ENCODE measurements at places on chromosomes 6 and 20.

DNA sequence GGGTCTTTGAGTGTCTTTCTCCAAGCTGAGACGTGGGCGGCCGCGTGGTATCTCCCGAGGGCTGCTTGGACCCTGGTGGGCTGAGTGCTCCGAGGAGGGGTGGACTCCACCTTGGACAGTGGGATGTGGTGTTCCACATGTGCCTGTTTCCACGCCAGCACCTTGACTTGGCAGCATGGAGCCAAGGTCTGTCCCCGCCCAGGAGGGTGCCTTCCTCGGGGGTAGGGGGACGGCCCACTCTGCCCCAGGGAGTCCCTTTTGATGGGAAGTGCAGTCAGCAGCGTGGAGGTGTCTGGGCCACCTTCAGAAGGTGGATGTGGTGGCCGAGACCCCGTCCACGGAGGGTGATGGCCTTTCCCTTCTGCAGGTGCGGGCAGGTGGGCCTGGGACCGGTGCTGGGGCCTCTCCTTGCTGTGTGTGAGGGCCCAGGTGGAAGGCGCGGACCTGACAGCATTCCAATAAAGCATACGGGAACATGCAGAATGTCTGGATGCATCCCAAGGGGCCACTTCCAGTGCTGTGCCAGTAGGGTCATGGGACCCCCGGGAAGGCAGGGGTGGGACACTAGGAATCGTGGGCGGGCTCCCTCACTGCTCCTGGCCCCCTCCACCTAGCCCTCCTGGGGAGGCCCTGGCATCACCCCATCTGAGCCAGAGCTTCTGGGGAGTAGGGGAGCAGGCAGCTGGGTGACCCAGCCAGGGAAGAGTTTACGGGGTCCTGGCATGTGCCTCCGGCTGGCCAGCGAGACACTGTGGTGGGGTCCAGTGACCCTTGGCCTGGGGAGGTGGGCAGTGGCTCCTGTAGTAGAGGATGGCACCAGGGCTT, 3.5 kb upstream of the COL20A1 start:
- DNase-seq = no peak

GRCh38 chr20:22020201-22020600, 314.7 kb downstream of the PAX1 start:
- no peak for DNase-seq

DNA sequence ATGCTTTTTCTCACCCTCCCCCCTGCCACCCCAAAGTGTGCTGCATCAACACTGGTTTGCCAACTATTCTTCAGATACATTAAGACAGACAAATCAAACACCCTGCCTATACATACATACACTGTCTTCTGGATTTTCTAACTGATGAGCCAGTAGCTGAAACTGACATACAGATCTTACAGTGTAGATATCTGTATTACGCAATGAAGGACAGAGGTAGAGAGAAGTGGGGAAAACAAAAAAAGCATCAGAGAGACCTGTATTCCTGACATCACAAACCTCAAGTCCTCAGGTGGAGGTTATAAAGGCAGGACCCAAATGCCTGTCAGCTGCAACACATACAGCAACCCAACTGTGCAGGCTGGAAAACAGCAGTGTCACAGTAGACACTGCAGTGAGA, 535.4 kb downstream of the HACE1 start:
- no peak for DNase-seq

DNA sequence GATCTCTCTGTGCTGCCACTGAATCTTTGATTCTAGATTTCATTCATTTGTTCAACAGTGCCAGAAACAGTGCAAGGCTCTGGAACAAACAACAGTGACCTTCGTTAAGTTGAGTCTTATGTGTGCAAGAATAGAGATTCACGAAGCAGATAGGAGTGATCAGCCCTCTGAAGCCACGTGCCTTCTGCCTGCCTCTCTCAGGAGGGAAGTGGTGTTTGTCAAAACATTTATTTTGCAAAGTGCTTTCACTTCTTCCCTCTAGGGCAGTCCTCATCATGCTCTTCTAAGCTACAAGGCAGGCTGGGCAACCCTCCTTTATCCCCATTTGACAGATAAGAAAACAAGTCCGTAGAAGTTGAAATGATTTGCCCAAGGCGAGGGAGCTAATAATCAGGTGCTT, 204.3 kb downstream of the TFAP2C start:
- DNase-seq = no peak

DNA sequence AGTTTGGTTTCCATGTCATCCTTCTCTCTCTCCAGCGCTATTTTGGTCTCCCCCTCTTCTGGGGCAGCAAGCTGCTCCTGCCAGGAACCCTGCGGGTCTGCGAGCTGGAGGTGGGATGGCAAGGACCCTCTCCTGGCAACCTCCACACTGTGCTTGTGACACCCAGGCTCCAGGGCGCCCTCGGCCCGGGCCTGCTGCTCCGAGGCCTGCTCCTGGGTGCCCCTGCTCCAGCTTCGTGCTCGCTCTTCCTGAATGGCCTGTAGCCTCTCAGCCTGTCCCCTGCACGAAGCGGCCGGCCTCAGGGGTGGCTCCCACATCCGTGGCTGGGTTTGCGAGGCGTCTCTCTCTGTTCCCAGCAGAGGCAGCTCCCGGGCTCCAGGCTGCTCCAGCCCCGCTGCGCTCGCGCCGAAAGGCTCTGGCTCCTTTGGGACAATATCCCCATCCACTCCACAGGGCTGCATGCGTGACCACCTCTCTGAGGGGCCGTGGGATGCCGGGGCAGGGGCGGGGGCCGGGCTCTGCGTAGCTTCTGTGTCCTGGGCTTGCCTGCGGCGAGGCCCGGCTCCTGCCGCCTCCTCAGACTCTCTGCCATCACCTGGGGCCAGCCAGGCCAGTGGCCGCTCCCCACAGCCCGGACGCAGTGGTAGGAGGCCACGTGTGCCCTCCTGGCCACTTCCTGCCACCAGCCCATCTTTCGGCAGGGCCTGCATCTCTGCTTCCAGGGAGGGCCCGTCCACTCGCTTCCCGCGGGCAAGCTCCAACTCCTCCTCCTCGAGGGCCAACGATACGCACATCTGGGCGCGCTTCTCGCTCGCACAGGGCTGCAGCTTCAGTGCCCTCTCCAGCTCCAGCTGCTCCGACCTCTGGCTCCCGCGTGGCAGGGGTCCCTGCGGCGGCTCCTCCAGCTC, 68.9 kb downstream of the GINS1 start:
- DNase-seq = no peak

DNA sequence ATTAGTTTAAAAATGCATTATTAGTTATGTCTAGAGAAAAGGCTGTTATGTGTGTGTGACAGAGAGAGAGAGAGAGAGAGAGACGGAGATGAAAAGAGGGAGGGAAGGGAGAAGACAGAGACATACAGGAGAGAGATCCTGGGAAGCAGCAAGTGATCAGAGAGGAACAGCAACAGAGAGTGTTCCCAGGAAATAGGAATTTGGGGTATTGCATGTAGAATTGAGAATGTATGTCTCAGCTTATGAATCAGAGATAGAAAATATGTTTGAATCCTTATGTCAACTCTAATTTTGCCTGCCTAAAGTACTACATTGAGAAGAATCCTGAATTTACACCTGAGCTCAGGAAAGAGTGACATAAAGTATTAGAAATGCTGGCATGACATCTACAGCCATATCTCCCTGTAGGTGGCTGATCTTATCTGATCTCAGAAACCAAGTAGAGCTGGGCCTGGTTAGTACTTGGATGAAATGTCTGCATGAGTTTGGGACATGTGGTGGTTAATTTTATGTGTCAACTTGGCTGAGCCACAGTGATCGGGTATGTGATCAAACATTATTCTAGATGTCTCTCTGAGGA, 130.6 kb downstream of the TENT5A start:
- DNase-seq = no peak

GRCh38 chr20:47392015-47392720, 35.7 kb upstream of the ZMYND8 start:
- DNase-seq = no peak

DNA sequence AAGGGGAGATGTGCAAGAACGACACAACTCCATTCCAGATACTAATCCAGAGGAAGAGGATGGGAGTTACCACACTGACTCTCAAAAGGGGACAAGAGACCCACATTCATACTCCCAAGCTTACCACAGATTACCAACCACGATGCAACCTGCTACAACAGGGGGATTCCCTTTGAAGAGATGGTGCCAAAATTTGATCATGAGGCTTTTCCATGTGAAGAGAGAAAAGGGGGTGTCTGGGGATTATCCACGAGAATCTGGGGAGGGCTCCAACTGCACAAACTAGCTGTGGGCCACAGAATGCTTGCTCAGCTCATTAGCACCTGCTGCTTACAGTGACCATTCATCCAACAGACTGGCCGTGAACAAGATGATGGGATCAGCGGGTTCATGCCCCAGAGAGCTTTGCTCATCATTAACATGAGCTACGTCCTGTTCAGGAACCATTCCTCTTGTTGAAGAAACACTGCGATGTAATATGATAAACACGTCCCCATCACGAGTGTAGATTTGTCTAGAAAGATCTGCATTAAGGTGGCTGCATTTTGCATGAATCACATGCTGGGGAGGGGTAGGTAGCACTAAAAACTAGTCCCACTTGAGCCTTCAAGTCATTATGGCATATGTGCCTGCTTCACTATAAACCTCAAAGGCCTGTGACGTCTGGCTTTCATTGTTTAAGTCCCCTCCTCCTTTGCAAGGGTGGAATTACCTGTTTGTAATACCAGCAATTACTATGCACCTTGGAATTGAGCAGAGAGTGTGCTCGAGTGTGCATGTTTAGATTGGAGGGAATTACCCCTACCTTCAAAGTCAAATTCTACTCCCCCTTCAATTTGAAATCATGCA, 4.0 kb downstream of the PLAGL2 start:
- DNase-seq = no peak

DNA sequence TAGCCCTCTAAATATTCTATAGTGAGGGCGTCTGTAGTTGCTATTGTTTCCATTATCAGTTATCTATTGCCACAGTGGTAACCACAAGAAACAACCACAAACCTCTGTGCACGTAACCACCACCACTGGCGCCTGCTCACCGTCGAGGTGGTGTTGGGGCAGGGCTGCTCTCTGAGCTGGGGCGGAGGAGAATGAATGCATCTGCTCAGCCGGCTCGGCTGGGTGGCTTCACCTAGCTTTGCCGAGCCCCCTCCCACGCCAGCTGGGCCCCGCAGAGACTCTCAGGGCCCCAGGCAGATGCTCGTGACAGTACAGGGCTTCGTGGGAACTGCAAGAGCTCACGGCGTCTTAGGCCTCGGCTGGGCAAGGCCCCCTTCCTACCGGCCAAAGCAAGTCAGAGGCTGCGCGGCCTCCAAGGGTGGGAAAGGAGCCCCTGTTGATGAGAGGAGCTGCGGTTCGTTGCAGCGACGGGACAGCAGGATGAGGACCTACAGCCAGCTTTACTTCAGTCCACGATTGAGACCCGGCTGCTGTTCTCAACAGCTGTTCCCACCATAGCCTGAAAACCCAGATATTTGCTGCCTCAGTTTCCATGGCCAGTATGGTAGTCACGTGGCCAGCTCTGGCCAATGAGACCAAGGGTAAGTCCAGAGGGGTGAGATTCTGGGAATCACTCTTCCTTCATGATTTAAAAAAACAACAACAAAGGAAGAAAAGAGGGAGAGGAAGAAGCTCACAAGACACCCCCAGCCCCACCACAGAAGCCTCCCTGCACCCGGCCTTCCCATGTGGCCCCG, 120.2 kb upstream of the AFDN start:
- no peak for DNase-seq

DNA sequence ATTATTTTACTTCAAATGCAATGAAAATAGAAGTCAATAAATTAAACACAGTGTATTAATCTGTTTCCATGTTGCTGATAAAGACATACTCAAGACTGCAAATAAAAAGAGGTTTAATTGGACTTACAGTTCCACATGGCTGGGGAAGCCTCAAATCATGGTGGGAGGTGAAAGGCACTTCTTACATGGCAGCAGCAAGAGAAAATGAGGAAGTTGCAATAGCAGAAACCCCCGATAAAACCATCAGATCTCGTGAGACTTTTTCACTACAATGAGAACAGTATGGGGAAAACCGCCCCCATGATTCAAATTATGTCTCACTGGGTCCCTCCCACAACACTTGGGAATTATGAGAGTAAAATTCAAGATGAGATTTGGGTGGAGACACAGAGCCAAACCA, 82.2 kb downstream of the GPR63 start:
- DNase-seq = no peak

GRCh38 chr6:72260489-72260888, 361.4 kb upstream of the KCNQ5 start:
- no peak for DNase-seq

GRCh38 chr6:29887819-29888776, 54.2 kb upstream of the HLA-A start:
- peak; percentile 27 for DNase-seq

DNA sequence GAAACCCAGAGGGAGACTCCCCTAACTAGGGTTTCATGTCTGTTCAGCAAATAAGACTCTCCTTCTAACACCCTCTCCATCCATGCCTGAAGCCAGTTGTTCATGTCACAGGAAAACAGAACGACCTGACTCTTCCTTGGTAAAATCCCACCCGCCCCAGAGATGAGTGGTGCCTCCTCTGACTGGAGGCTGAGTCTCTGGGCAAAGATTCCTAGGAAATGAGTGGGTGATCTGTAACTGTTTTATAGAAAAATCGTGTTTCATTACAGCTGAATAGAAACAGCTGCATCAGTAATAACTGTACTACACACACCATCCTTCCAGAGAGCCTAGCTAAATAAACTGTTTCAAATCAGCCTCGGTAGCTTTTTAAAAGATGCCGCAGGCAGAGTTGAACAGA, 37.4 kb upstream of the MRPS10 start:
- DNase-seq = no peak

- DNase-seq = no peak
Measured at GRCh38 chr20:44609006-44609515, 26.7 kb downstream of the PKIG start.

DNA sequence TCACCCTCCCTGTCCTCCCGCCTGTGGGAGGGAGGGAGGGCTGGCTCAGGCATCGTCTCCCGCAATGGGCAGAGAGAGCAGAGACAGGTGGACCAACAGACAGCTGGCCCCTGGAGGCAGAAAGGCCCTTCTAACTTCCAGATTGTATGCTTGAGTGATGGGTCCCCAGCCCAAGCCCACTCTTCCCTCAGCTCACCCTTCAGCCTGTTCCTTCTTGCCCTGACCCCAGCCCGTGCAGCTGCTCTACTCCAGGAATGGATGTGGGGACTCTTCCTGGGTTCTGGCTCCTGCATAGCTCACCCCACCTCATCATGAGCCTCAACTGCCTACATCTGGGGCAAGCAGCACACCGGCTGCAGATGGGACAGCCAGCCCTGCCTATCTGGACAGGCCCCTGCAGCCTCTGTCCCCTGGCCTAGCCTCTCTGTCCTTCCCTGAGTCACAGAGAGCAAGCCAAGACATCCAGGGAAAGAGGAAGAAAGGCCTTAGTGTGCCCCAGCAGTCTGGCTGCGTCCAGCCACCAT, 11.5 kb upstream of the SLC22A7 start:
- no peak for DNase-seq

DNA sequence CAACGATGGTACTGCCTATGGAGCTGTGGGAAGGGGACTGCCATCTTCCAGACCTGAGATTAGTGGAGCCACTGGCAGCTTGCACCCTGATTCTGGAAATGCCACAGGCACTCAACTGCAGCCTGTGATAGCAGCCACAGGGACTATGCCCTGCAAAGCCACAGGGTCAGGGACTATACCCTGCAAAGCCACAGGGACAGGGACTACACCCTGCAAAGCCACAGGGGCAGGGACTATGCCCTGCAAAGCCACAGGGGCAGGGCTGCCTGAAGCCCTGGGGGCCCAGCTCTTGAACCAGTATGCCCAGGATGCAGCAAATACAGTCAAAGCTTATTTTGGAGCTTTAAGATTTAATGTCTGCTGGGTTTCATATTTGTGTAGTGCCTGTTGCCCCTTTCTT, 346.6 kb downstream of the C6orf118 start:
- DNase-seq = no peak

All from NCI-H1092 (cell line).